HT1080 (cell line): ENCODE measurements at places on chromosomes 11 and 22.

GRCh38 chr11:96306071-96306470 is 36.9 kb downstream of the MAML2 start:
- no peak for DNase-seq

GRCh38 chr11:120564573-120565311 is 53.2 kb downstream of the GRIK4 start:
- no peak for DNase-seq

DNA sequence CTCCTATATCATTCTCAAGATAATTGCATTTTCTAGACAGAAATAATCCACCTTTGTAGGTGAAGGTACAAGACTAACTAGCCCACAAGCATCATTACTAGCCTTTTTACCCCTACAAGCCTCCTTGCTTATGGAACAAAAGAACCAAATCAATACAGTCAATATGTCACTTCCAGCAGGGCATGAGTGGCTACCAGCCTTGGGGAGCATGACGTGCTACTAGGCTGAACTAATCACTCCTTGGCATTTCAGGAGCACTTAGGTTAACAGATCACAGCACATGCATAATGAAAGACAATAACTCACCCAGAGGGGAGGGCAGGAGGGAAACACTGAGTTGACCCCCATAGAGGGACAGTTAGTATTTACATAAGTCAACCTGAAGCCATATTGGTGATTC is 2.7 kb downstream of the DRD2 start:
- DNase-seq = no peak

DNA sequence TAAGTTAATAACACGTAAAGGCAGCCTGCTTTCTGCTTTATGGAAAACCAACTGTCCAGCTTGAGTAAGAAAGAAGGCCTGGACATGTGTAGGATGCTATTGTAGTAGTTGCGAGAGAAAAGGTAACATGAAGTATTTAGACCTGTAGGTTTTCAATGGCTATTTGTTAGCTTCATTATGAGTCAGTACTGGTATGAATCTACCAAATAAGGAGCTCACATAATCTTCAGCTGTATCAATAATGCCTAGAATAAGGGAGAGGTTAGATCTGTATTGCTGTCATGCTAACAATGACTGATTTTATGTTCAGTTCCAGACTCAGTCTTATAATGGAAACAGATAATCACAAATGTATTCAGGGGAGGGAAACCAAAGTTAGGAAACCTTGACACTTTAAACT is 550.3 kb downstream of the CNTN5 start:
- DNase-seq = no peak

DNA sequence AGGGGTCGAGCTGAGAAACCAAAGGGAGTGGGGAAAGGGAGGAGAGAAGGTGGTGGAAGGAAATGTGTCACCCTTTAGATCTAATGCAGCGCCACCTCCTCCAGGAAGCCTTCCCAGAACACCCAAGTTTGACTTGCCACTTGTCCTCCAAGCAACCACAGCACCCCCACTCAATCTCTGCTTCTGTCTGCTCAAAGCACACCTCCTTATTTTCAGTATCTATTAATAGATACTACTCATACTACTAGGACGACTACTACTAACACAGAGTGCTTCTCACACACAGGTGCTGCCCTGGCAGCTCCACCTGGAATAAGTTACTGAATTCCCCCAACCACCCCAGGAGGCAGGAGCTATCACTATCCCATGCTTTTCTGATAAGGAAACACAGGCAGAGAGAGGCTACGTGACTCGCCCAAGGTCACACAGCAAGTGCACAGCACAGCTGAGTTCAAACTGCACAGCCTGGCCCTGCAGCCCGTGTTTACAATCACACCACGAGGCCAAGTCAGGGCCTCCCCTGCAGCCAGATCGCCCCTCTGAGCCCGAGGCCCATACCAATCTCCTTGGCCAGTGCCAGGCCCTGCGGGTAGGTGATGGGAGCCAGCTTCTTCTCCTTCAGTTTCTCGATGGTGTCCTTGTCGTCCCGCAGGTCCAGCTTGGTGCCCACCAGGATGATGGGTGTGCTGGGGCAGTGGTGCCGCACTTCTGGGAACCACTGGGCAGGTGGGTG is 13.2 kb downstream of the RAC2 start:
- peak; percentile 80 for DNase-seq

- DNase-seq = peak; percentile 94
Observed at GRCh38 chr11:21625982-21626381, 566.9 kb upstream of the ANO5 start.
